ENCODE measurements at places on chromosomes 12 and 14.

DNA sequence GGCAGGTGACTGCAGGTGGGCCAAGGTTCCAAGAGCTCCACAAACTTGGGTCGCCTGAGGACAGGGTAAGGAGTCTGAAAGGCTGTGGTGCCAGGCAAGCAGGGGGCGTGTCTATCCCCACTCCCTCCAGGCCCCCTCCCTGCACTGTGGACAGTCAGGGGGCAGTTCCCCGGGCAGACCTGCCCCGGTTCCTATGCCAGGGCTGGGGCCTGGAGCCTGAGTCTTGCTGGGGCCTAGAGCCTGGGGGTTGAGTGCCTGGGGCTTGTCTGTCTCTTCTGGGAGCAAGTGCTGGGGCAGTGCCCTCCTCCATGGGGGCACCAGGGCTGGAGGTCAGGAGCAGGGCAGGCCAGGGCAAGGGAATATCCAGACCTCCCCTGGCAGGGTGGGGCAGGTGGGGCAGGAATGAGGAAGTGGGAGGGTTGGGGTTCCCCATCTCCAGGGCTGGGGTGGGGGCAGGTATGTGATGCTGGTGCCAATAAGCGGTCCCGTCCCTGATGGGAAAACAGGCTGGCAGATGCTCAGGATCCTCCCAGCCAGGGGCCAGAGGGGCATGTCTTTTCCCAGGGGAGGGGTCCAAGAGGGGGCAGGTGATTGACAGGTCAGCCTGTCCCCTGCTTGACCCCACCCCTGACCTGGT, 11.9 kb upstream of the TNFAIP2 start:
- no peak for DNase-seq

GRCh38 chr12:10301103-10301502, 6.6 kb upstream of the KLRD1 start:
- peak; percentile 23 for DNase-seq

- DNase-seq: peak; percentile 56
Measured at GRCh38 chr12:78229591-78230101, 399.0 kb downstream of the NAV3 start.

GRCh38 chr14:23624830-23625404, 11.2 kb upstream of the DHRS2 start:
- DNase-seq: no peak

DNA sequence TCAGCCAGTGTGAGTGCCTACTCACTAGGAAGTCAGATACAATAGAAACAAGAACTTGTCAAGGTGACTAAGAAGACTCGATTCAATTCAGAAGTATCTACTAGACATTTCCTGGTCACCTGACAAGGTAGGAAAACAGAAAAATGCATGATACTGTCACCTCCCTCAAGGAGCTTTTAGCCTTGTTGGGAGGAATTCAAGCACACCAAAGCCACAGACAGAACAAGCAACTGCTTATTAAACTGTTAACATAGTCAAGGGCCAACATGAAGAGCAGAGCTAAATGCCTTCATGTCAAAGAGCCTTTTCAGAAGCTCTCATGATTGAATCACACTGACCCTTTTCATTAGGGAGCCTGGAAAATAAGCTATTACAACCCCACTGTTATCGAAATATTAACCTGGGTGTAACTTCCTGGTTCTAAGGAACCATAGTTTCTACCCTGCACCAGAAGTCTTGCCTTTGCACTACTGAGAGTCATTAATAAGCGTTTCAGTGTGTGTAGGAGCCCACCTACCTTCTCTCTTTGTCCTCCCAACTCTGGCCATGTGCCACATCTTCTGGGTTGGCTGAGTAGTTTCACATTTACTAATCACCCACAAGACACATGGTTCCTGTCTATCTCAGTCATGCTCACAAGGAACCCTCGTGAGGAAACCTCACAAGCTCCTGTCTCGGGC, 31.0 kb upstream of the LGALS3 start:
- no peak for DNase-seq

All from EL (cell line).